Liver (tissue), 10 donors: ENCODE measurements at places on chromosomes 6 and 20. TPM values are rescaled to one million over a fixed set of nuclear protein-coding genes. Genes with fewer than 3 reads are reported as not detected.

TBC1D32 gene
- total RNA-seq, result 2.3 TPM

DNA sequence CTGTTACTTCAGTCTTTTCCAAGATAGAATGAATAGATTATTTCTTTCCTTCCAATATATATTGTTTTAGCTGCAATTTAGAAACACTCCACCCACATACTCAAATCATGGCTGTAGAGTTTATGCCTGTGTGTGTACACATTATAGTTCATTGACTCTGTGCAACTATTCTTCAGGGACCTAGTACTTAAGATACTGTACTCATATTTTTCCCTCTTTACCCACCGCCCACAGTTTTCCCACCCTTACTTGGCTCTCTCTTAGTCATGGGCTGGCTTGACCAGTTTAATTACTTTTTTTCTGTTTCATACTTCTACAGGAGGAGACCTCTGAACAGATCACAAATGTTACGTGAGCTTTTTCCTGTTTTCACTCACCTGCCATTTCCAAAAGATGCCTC is 30.4 kb downstream of the C6orf89 start:
- no peak overlapping the region for H3K27ac ChIP-seq
- H3K36me3 ChIP-seq, result peaks cover 6% of the 10 kb centered on the region
- DNase-seq, result no peak

DNA sequence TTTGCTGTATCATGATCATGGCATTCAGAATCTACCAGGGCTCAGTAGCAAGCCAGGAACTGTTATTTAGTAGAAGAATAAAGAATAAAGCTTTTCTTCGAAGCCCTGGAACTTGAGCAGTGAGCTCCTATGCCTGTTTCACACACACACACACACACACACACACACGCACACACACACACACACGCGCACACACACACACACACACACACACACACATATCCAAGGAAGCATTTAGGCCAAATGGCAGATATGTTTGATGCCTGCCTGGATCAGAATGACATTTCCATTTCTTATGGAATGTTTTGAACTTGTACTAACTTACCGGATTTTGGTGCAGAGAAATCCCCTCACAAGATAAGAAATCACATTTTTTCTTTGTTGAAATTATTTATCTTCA is 35.5 kb downstream of the RPP21 start:
- H3K4me1 ChIP-seq, result no peaks in the 10 kb centered on the region
- H3K27me3 ChIP-seq, result no peaks in the 10 kb centered on the region
- no peak overlapping the region for H3K4me3 ChIP-seq

DNA sequence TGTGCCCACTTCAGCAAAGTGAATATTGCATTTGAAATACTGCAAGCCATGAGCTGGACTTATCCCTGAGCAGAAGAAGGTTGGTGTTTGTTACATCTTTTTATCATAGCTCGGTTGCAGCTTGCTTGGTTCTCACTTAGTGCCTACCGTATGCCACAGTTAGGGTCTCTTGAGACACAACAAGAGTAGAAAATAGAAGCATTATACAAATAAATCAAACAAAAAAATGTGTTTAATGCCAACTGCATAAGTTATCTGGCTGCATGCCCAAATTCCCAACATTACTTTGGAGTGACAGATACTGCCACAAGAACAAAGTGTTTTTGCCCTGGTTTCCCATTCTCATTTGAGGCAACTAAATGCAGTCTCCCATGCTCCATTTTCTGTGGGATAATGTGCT is 53.9 kb upstream of the LAMP5 start:
- H3K27ac ChIP-seq, result no peak overlapping the region
- H3K36me3 ChIP-seq, result no peaks in the 10 kb centered on the region
- DNase-seq, result no peak
- no peaks in the 10 kb centered on the region for H3K27me3 ChIP-seq
- H3K4me3 ChIP-seq, result no peak overlapping the region
